ENCODE measurements at places on chromosomes 2 and 18.

DNA sequence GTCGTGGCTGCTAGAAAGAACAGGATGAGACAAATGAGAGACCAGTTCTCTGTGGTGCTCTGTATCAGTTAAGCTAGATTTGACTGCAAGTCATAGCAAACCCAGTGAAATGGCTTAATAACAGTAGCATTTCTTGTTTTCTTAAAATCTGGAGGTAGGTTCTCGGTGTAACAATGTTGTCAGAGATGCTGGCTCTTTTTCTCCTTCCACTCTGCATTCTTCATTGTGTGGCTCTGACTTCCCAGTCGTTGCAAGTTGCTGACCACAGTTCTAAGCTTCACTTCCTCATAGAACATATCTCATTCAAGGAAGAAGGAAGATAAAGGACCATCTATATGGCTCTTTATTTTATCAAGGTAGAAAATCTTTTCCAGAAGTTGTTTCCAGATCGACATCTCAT lies 7.9 kb upstream of the CKAP2L start:
- no peak for DNase-seq

DNA sequence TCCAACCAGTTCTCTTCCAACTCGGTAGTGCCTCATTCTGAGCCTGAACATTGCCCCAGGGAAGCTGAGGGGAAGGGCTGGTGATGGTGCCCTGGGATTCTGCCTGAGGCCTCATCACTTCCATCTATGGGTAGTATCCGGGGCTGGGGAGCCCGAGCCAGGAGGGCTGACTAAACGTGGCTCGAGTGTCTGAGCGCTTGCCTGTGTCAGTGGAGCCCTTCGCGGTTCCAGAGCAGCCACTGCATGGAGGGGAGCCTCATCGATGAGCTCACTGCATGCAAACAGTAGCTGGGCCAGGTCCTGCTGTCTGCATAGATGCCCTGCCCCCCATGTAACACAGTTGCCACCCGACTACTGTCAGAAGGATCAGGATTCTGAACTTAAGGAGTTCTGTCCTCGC lies 129.3 kb downstream of the GLI2 start:
- DNase-seq: no peak

DNA sequence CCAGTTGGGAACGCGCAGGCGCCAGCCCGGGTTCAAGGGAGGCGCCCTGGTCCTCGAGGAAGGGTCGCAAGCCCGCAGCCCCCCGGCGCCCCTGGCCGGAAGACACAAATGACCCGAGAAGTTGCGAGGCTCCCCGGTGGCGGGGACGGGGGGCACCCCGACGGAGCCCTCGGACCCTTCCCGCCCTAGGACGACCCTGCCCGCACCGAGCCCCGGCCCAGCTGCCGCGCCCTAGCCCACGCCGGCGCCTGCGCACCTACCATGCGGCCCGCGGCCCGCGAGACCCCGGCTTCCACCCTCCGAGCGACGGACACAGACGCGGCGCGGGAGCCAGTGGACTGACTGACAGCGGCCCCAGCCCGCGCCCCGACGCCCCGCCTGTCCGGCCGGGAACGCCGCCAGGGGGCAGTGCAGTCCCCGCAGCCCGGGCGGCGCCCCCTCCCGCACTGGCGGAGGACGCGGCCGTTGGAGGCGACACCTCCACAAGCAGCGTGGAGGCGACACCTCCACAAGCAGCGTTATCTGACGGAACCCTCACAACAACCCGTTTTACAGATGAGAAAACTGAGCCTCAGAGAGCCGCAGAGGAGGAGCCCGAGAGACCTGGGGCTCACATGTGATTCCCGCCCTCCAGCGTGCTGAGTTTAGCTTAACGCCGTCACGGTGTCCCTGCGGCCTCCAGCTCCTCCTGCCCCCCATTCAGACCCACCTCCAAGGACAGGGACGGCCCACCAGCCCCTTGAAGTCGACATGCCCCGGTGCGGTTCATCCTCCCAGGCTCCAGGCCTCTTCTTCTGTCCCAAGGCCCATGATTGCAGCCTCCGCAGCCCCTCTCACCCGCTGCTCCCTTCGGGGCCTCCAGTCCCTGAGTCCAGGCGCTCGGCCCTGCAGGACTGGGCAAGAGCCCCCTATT lies at the start of gene NMUR1:
TSS of gene NMUR1 (minus strand) at position 347 of the 913 bp plus-strand sequence. CDS start at position 263, 84 bp downstream.
- DNase-seq: peak; percentile 46

DNA sequence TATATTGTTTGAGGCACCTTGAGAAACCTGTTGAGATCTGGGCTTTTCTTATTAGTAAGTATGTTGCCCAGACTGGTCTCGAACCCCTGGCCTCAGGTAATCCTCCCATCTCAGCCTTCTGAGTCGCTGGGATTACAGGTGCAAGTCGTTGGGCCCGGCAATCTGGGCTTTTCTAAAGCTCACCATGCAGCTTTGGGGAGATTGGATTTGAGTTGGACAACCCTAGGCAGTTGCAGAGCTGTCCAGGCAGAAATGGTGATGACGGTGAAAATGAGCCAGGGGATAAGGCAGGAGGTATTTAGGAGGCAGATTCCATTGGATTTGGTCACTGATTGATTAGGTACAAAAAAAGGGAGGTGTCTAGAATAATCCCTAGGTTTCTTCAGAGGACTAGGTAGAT lies 16.2 kb downstream of the NEDD4L start:
- DNase-seq: no peak

DNA sequence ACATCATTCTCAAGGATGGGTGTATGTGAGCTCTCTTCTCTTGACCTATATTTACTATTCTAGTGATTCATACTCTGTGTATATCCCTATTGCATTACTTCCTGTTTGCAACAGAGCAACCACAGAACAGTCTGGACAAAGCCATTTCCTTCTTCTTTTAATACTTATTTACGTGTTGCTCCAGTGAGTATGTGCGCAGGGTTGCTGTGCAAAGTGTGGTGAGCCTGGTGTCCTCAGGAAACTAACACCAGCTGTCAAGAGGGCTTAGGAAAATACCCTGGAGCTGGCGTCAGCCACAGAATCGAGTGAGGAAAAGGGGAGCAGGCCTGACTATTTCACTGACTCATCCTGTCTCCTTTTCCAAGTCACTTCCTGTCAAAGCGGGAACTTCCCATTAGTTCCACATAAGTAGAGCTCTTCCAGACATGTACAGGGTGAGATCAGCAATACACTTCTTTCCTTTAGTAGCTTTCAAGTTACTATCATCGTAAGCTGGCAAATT lies 214.1 kb upstream of the COPS8 start:
- no peak for DNase-seq

DNA sequence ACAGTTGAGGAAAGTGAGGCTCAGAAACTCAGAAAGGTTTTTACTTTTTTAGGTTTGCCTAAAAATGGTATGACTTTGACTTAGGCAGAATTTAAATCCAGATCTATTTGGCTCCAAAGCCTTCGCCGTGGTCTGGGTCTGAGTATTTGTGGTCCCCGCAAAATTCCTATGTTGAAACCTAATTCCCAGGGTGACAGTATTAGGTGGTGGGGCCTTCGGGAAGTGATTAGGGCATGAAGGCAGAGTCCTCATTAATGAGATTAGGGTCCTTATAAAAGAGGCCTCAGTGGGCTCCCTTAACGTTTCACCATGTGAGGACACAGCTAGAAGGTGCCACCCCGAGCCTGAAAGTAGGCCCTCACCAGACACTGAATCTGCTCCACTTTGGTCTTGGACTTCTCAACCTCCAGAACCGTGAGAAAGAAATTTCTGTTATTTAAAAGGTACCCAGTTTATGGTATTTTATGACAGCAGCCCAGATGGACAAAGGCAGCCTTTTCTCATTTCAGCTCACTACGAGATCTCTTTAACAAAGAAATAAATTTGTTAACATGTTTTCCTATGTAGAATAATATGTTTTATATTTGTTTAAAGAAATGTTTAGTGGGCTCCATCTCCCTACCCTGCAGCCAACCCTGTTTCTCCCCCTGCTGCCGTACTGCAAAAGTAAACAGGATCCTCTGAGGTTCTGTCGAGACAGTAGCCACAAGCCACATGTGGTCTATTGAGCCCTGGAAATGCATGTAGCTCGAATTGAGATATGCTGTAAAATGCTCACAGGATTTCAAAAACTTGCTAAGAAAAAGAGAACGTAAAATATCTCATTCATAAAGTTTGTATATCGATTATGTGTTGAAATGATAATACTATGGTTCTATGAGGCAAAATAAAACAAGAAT lies 80.6 kb downstream of the MOGAT1 start:
- peak; percentile 3 for DNase-seq

GRCh38 chr2:226754821-226755604 lies 44.6 kb downstream of the IRS1 start:
- DNase-seq: no peak

GRCh38 chr18:69217196-69218000 lies 183.3 kb upstream of the DOK6 start:
- DNase-seq: peak; percentile 53

DNA sequence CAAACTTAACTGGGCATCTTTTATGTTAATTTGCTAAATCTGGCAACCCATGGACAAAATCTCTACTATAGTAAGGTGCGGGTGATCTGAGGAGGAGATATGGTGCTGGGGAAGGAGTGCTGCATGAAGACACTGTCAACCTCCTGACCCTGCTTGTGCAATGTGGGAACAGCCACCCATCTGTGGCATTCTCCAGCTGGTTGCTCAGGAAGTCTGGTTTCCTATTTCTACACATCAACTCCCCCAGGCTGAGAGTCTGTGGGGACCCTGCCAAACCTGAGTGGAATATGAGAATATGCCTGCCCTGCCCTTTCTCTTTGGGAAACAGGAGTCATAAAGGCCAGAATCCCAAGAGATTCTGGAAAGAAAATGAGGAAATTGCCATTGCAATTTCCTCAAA lies 60.1 kb upstream of the PAX3 start:
- no peak for DNase-seq

GRCh38 chr2:132965460-132965859 lies 295.5 kb upstream of the LYPD1 start:
- DNase-seq: no peak

- DNase-seq: no peak
Measured at GRCh38 chr2:20960003-20960402, 83.9 kb downstream of the APOB start.

- no peak for DNase-seq
Measured at GRCh38 chr2:134739879-134740301, 21.1 kb upstream of the TMEM163 start.

DNA sequence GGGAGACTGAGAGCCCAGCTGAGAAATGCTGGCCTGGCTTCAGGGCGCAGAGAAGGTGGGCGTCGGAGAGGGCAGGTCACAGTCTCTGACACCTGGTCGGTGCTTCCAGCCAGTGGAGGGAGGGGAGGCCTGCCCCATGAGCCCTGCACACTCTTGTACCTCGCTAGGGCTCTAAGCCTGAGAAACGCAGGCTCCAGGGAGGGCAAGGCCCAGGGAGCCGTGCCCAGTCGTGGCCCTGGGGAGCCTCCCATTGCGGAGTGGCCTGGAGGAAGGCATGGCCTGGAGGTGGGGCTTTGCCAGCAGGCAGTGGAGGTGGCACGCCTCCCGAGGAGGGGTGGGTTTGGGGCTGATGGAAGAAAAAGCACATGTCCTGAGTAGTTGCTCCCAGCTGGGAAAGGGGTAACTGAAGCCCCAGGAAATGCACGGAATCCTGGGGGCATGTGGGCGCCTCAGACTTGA lies 39.0 kb downstream of the MTERF4 start:
- DNase-seq: no peak

DNA sequence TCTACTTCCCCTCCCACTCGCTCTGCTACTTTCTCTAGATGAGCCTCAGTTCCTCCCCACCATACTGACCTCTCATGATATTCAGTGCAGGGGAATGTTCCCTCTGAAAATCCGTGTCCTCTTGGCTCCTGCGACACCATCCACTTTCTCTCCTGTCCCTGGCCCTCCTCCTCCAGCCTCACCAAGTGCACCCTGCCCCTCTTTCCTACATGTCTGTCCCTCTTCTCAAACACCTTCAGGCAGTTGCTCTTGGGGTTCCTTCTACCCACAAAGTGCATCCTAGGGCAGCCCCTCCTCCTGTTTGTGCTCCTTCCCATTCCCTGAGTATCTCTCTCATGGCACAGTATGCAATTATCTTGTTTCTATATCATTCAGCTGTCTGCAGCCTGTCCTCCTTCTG lies 246.4 kb upstream of the RAB6C start:
- no peak for DNase-seq

DNA sequence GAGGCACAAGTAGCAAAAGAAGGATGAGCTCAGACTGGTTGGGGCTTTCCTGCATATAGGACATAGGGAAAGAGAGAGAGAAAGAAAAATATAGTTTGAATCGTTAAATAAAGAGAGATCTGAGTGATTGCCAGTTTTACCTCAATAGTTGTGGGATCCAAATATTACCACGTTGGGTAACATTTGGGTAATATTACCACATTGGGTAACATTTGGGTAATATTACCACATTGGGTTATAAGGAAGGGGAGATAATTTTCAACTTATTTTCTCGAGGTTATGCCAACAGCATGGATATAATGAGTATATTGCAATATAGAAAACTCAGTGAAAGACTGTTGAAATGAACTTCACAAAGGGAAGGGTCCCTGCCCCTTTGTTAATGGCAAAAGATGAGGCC lies 20.7 kb downstream of the SP140 start:
- DNase-seq: no peak

DNA sequence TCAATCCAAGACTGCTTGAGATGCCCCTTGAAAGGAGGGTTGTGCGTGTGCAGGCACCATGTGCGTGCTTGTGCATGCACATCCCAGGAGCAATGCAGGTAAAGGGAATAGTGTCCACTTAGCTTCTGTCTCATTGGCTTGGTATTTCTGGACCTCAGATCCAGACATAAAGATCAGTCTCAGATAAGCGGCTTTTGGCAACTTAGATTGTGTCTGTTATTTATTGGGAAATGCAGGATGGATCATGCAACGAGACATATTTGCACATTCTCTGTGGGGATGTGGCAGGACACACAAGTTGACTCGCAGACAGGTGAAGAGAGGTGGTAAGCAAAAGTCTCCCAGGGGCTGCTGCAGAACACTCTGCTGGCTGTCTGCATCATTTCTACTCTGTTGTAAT lies 67.9 kb downstream of the SETBP1 start:
- no peak for DNase-seq

DNA sequence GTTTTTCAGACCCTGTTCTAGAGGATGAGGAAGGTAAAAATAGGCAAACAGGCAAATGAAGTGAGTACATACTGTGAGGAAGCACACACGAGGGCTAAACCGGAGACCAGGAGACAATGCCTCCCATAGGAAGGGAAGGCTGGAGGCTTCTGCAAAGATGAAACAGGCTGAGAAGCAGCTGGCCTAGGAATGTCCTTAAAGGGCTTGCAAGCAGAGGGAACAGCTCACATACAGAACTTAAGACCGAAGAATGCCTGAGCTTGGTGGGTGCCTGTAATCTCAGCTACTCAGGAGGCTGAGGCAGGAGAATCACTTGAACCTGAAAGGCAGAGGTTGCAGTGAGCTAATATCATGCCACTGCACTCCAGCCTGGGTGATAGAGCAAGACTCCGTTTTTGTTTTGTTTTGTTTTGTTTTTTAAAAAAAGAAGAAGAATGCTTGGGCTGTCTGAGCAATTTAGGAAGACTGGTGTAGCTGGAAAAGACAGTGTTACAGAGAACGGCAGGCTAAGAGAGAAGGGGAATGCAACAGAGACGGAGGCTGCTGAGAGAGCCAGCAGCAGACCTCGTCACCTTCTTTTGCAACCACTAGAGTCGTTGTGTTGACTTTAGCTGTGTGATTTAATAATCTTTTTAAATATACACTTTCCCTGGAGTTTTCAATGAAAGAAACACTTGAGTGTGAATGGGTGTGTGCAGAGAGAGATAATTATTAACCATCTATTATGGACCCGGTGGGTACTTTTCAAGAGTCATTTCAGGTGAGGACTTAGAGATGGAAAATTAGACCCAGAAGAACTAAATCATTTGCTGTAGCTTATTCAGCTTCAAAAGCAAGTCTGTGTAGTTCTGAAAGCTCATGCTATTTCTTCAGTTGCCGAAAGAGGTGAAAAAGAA lies 232.8 kb downstream of the GALR1 start:
- DNase-seq: no peak

GRCh38 chr2:211654211-211654780 lies 884.3 kb downstream of the ERBB4 start:
- DNase-seq: no peak

GRCh38 chr2:159773426-159773825 lies 24.6 kb downstream of the CD302 start:
- no peak for DNase-seq
